ENCODE measurements at places on chromosomes 13 and 19.

DNA sequence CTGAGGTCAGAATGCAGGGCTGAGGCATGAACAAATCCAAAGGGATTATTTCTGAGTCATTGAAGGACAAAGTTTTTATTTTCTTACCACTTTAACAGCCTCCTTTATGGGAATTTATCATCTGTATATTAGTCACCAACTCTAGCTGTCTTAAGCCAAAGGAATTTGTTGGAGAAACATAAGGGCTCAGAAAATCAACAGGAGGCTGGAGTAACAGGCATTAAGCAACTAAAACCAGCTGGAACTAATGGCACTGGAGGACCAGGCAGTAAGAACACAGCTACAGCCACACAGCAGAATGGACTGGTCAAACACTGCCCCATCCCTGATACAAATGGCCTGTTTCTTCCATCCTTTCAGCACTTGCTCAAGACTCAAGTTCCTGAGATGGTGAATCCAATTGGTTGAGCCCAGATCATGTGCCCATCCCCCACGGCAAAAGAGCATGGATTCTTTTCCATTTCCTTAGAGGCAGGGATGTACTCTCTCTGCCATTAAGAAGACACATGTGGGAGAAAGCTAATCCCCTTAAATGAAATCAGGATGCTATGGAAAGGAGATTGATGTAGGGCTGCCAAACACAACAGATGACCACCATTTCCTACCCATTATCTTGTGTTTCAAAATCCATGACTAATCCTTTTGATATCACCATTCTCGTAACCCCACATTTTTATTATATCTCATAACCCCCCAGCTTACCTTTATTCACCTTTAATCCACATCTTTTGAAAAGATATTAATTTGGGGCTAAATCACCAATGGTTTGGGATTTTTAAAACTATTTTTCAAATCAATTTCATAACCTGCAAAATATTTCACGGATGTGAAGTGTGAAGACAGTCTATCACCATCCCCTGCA is 157.0 kb upstream of the FNDC3A start:
- DNase-seq: no peak

GRCh38 chr13:73201626-73202025 is 142.8 kb downstream of the KLF5 start:
- DNase-seq: no peak

GRCh38 chr19:54517483-54517882 is 14.9 kb downstream of the LAIR2 start:
- DNase-seq: peak; percentile 47

GRCh38 chr19:9986787-9987281 is 23.5 kb downstream of the COL5A3 start:
- DNase-seq: no peak

DNA sequence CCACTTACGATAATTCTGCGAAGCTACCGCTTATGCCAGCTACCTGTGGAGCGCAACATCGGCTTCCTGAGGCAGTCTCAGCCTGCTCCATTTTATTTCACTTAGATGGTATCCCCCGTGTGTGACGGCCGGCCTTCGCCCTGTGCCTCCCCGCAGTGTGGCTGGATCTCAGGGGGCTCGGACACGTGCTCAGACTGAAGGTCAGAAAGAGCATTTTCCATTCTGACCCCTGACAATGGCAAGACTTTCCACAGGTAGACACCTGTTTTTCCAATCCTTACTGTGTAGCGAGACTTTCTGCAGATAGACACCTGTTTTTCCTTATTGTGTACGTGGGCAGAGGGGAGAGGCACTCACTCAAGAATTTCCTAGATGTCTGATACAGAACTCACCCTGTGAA is 52.7 kb downstream of the ATP11A start:
- no peak for DNase-seq

DNA sequence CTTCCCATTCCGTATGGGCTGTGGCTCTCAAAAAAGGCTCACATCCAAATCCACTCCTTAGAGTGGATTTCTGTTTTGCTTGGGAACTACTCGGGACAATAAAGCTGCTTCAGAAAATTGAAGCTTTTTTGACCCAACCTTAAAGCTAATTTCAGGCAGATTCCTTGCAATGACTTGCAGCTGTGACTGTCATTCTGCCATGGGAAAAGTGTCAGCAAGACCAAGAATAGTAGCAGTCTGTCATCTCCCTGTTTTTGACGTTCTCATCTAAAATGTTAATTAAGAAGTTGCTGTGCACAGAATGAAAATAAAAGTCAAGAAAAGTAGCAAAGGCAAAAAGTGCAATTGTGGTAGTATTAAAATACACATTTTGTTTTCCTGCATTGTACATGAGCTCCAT is 304.7 kb downstream of the COG6 start:
- no peak for DNase-seq

DNA sequence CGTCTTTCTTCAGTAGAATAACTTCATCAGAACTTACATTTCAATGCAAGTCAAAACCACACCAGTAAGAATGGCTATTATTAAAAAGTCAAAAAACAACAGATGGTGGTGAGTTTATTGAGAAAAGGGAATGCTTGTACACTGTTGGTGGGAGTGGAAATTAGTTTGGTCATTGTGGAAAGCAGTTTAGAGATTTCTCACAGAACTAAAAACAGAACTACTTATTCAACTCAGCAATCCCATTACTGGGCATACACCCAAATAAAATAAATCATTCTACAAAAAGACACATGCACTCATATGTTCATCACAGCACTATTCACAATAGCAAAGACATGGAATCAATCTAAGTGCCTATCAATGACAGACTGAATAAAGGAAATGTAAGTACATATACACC is 231.2 kb downstream of the NHLRC3 start:
- DNase-seq: no peak

DNA sequence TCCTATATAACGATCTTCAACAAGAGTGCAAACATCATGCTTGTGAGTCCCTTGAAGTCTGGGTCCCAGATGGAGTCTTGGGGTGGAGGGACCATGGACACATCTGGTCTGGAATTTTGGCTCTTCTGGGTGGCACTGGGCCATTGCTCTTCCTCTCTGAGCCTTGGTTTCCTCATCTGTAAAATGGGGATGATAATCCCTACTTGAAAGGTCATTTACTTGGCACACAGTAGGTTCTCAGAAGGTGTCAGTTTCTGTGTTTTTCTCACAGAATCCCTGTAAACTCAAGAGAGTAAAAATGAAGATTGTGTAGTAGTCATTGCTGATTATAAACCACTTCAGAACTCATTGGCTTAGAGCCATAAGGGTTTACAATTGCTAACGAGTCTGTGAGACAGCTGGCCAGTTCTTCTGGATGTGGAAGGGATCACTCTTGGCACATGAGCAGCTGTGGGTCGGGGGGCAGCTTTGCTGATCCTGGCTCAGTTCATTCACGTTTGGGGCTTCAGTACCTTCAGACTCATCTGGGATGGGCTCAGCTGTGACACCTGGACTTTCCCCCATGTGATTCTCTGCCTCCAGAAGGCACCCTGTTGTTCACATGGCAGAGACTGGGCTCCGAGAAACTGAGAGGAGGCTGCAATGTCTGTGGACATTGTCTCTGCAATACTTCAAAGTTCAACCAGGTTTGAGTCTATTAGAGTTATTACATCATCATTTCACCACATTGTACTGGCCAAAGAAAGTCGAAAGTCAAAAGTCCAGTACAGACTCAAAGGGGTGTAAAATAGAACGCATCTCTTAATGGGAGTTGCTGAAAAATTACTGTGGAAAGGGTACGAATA is 7.8 kb downstream of the CYP4F12 start:
- no peak for DNase-seq

DNA sequence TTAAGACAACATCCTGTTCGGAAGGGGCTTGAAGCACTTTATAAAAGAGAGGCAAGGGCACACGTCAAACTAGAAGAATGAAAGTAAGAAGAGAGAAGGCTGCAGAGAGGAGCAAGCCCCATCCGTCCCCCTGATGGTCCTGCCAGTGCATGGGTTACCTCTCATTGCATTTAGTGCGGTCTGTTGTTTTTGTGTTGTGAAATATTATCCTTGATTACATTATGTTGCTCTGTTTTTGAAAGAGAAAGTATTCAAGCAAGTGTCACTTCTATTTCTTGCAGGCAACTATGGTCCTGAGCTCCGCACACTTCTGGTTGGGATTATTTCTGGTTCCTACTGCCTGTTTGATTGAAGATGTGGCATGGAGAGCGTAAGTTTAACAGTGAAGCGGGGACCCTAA is 90.5 kb downstream of the SHISA2 start:
- no peak for DNase-seq

GRCh38 chr13:90427322-90428272 is 919.9 kb upstream of the MIR17HG start:
- DNase-seq: no peak

DNA sequence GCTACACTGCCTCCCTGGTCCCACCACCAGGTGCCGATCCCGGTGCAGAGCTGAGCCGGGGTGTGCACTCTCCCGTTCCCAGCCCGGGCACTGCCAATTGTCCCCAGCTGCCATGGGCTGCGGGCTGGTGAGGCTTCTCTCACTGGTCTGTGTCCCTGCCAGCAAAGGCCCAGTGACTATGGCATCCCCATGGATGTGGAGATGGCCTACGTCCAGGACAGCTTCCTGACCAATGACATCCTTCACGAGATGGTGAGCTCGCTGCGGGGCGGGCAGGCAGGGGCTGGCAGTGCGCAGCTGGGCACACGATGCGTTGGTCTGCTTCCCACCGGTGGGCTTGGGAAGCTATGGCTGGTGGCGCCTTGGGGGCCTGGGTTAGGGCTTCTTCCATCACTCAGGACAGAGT is 14.6 kb downstream of the MPND start:
- no peak for DNase-seq

DNA sequence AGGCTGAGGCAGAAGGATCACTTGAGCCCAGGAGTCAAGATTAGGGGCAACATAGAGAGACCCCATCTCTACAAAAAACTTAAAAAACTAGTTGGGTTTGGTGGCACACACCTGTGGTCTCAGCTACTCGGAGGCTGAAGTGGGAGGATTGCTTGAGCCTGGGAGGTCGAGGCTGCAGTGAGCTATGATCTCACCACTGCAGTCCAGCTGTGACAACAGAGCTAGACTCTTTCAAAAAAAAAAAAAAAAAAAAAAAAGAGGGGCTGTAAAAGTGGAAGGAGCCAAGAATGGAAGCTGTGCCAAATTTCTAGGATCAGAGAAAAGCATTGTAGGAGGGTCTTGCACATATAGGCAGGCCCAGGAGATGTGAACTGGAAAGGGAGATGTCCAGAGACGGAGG is 9.6 kb downstream of the DNASE2 start:
- DNase-seq: no peak

DNA sequence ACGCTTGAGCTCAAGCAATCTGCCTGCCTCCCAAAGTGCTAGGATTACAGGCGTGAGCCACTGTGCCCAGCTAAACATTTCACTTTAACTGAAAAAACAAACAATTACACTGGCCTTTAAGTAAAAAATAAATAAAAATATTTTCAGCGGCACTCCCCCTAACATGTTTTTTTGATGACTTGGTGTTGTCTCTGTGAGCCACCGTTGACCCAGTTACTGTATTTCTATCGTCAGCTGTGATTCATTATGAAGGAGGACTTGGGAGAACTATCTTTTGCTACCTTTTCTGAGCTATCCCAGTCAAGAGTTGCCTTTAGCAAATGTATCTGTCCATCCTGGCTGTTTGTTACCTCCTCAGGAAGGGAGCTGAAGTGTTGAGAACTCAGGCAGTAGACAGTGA is 18.5 kb upstream of the C19orf33 start:
- DNase-seq: no peak

DNA sequence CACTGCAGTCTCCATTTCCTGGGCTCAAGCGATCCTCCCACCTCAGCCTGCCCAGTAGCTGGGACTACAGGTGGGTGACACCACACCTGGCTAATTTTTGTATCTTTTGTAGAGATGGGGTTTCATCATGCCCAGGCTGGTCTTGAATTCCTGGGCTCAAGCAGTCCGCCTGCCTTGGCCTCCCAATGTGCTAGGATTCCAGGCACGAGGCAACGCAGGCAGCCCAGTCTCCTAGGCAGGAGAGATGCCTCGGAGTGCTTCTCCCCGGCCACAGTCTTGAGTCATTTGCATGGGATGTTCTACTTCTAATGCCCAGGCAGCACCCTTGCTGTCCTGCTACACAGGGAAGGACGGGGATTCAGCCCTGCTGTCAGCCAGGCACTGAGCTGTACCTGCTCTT is 8.7 kb downstream of the MICOS13 start:
- DNase-seq: no peak

GRCh38 chr19:47697863-47698609 is 15.2 kb upstream of the EHD2 start:
- peak; percentile 41 for DNase-seq

DNA sequence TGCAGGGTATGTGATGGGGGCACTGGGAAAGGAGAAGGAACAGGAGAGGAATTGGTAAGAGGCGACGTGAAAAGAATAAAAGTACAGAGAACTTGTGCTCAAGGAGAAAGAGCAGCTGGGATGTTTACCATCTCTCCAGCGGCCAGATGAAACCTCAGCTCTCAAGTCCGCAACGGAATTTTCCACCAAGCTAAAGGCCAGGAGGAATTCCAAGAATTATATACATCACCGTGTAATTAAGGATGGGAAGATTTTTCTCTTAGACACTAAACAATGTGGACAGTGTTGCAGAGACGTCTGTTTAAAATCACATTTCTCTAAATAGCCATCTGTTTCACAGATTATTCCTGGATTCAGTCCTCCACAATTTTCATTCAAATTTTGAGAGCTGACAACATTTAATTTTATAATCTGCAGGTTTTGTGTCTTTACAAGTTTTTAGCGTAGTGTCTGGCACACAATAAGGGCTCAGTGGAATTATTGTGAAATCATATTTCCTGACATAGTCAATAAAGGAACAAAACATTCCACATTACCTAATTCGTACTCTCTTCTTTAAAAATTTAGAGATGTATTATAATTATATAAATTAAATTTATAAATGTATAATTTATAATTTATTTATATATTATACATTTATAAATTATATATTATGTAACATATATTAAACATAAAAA is 23.0 kb upstream of the USP29 start:
- DNase-seq: no peak

DNA sequence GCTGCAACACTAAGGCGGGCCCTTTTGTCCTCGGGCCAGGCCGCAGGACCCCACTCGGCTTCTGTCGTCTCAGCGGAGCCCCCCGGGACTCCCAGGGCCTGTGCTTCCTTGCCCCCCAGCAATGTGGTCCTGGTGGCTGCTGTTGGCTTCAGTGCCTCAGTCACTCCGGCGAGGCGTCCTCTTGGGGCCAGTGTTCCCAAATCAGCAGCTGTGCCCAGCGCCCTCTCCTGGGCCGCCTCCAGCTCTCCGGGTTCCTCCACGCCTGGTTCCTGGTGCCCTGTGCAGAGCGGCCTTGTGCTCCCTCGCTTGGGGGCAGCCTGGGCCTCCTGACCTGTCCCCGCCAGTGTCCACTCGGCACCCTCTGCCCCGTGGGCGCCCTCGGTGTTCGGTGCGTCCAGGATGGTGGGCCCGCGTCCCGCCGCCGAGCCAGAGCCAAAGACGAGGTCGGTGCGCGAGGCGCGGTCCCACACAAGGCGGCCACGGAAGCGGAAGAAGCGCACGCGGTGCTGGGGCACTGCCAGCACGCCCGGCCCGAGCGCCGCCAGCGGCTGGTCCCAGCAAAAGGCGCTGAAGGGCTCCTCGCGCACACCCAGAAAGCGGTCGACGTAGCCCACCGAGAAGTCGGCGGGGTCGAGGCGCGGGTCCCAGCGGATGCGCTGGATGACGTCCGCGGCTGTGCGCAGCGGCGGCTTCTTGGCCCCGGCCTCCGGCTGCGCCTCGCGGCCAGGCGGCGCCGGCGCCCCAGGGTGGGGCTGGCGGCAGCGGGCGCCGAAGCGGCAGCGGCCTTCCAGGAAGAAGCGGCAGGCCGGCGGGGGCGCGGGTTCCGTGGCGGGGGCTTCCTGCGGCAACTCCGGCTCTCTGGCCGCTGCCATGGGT is 685 bp downstream of the LENG9 start:
- DNase-seq: peak; percentile 72

- no peak for DNase-seq
Measured at GRCh38 chr13:88196106-88196505, 524.9 kb downstream of the SLITRK5 start.

Data from CD4-positive, CD25-positive, alpha-beta regulatory T cell (primary cell).